NCI-H345 (cell line): ENCODE measurements at places on chromosomes 1 and 21.

- no peak for DNase-seq
Observed at GRCh38 chr1:206112600-206113301, 4.4 kb downstream of the AVPR1B start.

GRCh38 chr1:43074244-43074643 lies 97.8 kb downstream of the EBNA1BP2 start:
- no peak for DNase-seq

DNA sequence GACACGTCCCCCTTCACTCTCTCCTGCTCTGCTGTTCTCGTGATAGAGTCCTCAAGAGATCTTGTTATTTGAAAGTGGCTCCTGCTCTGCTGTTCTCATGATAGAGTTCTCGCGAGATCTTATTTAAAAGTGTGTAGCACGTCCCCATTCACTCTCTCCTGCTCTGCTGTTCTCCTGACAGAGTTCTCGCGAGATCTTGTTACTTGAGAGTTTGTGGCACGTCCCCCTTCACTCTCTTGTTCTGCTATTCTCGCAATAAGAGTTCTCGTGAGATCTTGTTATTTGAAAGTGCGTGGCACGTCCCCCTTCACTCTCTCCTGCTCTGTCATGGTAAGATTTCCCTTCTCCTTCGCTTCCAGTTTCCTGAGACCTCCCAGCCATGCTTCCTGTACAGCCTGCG lies 47.9 kb downstream of the SMYD3 start:
- DNase-seq: no peak

- no peak for DNase-seq
Observed at GRCh38 chr1:51709951-51710350, 93.1 kb downstream of the OSBPL9 start.

DNA sequence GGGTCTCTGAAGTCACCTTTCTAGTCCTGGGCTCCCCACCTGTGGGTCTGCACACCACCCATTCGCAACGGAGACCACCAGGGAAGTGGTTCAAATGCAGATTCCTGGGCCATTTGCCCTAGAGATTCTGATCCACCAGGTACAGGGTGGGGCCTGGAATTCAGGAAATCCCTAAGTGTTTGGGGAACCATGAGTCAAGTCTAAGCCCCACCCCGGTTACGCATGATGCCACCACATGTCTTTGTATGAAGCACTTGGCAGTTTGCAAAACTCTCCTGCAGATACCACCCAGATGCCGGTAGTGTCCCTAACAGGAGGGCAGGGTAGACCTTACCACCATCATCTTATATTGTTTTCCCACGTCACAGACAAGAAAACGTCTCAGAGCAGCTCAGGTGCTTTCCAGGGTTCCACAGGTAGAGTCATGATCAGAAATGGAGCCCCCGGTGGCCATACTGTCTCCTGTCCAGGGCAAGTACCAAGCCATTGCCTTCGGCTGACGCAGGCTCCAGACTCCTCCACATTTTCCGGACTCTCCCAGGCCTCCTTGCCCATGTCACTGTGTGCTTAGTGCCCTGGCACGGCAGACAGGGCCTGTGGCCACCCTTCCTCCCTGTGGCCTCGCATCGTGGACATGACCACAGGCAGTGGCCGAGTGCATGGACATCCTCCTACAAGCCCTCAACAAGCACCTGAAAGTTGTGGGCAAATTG lies 89.2 kb upstream of the TMEM51 start:
- no peak for DNase-seq

DNA sequence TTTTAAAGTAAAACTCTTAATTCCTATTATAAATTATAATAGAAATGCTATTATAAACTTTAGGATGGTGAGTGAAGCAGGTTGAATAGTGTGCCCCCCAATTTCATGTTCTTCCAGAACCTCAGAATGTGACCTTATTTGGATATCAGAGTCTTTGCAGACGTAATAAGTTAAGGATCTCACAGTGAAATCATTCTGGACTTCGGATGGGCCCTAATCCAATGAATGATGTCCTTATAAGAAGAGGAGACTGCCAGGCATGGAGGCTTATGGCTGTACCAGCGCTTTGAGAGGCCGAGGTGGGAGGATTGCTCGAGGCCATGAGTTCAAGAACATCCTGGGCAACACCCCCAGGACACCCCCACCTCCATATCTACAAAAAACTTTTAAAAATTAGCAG lies 9.4 kb upstream of the MT1HL1 start:
- DNase-seq: no peak
